NCI-H82 (cell line): ENCODE measurements at places on chromosomes 11 and 22.

- no peak for DNase-seq
These were observed 18.3 kb downstream of the MS4A6A start for GRCh38 chr11:60164550-60165075.

GRCh38 chr11:64558869-64559268 is 32.2 kb upstream of the SLC22A12 start:
- no peak for DNase-seq

DNA sequence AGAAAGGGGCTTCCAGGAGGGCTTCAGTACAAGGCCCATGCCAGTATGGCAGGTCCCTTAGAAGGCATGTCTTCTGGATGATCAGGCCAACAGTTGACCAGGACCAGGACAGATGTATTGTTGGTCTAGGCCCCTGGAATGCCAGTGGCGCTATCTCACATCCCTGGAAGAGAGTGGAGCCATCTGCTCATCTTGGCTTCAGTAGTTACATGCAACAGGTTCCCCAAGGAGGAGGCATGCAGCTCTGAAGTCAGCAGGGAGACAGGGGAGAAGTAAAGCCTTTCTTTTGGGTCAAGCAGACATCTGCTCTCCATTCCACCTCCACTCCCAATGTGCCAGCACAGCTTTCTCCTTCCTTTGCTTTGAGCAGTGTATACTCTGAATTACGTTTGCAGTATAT is 244.1 kb downstream of the KIRREL3 start:
- peak; percentile 67 for DNase-seq

DNA sequence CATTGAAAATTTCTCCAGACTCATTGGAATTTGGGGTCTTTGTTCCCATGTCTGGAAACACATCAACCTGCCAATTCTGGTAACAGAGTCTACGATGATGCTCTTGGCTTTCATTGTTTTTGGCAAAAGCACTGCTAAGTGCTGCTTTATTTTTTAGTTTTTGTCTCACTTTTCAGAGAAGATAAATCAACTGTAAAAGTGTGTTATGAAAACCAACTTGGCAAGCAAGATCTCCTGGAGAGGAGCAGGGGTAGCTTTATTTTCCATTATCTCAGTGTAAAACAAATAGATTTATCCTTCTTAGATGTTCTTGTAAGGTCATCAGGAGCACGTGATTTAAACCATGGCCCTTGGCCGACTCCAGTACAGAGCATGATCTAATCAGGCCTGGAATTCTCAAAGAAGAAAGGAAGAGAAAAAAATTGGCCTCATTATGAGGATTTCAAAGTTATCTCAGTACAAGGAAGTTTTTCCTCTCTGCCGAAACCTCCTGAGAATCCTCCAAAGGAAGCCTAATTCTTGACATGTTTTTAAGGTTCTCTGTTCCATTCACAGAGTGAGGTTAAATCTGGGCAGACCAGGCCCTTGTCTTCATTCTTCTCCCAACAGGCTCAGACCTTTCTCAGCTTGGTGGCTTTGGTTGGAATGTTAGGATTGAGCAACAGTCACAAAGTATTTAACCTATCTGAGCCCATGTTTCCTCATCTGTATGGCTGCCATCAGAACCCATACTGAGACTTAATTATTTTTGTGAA is 16.4 kb upstream of the PAMR1 start:
- no peak for DNase-seq

DNA sequence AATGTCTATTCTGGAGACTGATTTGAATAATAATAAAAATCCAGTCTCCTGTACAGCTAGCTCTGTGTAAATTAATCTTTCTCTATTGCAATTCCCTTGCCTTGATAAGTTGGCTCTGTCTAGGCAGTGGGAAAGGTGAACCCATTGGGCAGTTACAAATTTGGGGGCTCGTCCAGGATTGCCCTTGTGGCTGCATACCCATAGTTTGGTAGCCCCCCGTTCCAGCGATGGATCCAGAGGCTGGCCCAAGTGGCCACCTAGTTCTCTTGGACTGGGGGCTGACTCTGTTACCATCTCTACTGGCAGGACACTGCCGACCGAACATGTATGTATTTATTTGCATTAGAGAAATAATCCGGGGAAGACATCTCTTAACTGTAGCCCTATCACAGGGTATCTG is 326.2 kb upstream of the PDGFD start:
- no peak for DNase-seq

- no peak for DNase-seq
These were observed 10.6 kb downstream of the SPTBN2 start for GRCh38 chr11:66718320-66718971.

GRCh38 chr11:56103210-56103737 is at the start of gene OR8H2:
TSS of gene OR8H2 (plus strand) at chr11:56103687. CDS start at chr11:56105043, 1,356 bp downstream.
- peak; percentile 36 for DNase-seq

- no peak for DNase-seq
These were observed 10.1 kb downstream of the MUC2 start for GRCh38 chr11:1084561-1085439.

- no peak for DNase-seq
These were observed 74.3 kb downstream of the RTL6 start for GRCh38 chr22:44423556-44424358.

- DNase-seq = no peak
These were observed 14.2 kb downstream of the ATM start for GRCh38 chr11:108237058-108237481.

- no peak for DNase-seq
These were observed 60.9 kb upstream of the CLMP start for GRCh38 chr11:123255909-123256308.

DNA sequence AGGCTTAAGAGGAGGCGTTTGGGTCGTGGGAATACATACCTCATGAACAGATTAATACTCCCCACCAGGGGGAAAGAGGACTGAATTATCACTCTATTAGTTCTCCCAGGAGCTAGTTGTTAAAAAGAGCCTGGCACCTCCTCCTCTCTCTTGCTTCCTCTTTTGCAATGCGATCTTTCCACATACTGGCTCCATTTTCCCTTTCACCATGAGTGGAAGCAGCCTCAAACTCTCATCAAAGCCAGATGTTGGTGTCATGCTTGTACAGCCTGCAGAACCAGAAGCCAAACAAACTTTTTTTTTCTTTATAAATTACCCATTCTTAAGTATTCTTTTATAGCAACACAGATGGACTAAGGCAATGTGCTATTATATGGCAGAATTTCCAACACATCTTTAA is 258.5 kb downstream of the FAM76B start:
- DNase-seq = no peak

GRCh38 chr11:108148556-108148955 is 27.2 kb downstream of the ACAT1 start:
- no peak for DNase-seq

DNA sequence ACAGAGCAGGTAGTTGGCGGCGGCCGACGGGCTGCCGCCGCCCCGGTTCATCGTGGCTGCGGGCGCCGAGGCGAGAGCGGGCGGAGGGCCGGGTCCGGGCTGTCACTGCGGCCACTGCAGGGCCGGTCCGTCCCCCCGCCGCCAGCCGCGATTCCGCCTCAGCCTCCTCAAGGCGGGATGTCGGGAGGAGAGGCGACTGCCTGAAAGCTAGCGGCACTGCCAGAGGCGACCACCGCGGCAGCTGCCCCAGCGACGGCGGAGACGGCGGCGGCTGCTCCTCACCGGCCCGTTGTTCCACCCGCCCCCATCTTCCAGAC is 234 bp downstream of the SESN3 start:
- no peak for DNase-seq

DNA sequence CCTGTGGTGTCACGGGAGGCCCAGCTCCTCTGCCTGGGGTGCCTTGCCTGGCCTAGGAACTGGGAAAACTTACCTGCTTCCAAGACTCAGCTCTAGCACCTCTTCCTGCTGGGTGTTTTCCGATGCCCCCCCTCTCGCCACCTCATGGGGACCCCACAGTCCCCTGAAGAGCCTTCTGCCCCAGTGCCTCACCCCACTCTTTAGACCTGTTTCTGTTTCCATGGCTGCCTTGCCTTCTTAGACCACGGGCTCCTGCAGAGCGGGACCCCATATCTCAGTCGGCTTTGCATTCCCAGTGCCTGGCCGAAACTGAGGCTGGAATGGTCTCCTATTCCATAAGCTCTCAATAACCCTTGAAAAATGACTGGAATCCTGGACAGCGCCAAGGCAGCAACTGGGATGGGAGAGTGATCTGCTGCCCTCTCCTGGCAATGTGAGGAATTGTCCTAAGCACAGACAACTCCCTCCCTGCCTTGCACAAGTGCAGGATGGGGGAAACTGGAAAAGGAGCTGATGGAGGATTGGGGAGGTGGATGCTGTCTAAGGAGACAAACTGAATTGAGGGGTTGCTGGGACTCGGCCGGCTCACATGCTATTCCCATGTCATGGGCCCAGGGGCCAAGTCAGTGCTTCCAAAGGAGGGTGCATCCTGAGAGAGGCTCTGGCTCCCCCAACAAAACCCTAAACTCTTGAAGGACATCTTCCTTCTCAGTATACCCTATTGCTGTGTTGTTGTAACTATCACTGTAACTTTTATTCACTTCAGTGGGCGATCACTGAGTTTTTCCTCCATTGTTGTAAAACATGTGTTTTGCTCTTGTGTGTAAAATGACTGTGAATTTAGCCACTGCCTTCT is 26.6 kb upstream of the IL17RA start:
- DNase-seq = peak; percentile 76

- DNase-seq = no peak
These were observed 16.3 kb downstream of the IL2RB start for GRCh38 chr22:37133304-37134018.

DNA sequence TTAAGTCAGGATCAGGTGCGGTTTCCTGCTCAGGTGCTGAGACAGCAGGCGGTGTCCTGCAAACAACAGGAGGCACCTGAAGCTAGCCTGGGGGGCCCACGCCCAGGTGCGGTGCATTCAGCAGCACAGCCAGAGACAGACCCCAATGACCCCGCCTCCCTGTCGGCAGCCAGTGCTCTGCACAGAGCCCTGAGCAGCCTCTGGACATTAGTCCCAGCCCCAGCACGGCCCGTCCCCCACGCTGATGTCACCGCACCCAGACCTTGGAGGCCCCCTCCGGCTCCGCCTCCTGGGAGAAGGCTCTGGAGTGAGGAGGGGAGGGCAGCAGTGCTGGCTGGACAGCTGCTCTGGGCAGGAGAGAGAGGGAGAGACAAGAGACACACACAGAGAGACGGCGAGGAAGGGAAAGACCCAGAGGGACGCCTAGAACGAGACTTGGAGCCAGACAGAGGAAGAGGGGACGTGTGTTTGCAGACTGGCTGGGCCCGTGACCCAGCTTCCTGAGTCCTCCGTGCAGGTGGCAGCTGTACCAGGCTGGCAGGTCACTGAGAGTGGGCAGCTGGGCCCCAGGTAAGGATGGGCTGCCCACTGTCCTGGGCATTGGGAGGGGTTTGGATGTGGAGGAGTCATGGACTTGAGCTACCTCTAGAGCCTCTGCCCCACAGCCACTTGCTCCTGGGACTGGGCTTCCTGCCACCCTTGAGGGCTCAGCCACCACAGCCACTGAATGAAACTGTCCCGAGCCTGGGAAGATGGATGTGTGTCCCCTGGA is at the start of gene MYO7A:
MYO7A (plus strand) TSS at position 327 of the 772 bp plus-strand sequence. CDS start 2,389 bp downstream, outside the sequence.
- peak; percentile 62 for DNase-seq

- peak; percentile 10 for DNase-seq
These were observed 14.4 kb downstream of the BCL9L start for GRCh38 chr11:118911113-118911879.

GRCh38 chr11:65473278-65473860 is 25.5 kb upstream of the MALAT1 start:
- DNase-seq = no peak

DNA sequence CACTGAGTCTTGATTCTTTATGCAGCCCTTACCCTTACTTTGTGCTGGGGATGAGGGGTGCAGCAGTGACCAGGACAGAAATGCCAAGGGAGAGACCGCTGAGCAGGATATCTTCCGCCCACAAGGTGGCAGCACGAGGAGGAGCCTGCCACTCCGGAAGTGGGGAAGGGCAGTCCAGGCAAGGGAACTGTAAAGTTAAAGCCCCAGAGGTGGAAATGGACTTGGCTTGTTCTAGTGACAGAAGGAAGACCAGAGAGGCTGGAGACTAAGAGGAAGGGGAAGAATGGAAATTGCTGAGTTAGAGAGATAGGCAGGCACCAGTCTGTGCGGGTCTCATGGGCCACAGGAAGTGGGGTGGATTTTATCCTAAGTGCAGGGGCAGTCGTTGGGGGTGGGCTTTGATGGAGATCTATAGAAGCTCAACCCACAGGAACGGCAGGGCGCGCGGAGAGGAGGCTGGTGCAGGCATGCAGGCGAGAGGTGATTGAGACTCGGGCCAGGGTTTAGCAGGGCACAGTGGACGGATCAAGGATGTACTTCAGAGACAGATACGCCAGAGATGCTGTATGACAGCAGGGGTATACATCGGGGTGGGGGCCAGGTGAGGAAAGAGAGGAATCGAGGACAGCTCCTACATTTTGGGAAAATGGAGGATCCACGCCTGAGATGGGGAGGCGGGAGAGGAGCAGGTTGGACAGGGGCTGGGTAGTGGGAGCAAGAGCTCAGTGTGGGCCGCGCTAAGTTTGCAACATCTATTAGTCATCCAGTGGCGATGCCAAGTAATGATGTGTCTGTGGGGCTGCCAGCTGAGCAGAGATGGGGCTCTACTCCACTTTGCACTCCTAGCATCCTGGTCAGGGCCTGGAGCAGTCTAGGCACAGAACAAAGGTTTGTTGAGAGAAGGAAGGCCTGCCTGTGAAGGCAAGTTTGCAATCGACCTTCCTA is 3.3 kb upstream of the GRK2 start:
- DNase-seq = peak; percentile 84

GRCh38 chr22:37379722-37380121 is 47.6 kb downstream of the ELFN2 start:
- DNase-seq = no peak

GRCh38 chr22:27775087-27775698 is 26.4 kb downstream of the MN1 start:
- no peak for DNase-seq

DNA sequence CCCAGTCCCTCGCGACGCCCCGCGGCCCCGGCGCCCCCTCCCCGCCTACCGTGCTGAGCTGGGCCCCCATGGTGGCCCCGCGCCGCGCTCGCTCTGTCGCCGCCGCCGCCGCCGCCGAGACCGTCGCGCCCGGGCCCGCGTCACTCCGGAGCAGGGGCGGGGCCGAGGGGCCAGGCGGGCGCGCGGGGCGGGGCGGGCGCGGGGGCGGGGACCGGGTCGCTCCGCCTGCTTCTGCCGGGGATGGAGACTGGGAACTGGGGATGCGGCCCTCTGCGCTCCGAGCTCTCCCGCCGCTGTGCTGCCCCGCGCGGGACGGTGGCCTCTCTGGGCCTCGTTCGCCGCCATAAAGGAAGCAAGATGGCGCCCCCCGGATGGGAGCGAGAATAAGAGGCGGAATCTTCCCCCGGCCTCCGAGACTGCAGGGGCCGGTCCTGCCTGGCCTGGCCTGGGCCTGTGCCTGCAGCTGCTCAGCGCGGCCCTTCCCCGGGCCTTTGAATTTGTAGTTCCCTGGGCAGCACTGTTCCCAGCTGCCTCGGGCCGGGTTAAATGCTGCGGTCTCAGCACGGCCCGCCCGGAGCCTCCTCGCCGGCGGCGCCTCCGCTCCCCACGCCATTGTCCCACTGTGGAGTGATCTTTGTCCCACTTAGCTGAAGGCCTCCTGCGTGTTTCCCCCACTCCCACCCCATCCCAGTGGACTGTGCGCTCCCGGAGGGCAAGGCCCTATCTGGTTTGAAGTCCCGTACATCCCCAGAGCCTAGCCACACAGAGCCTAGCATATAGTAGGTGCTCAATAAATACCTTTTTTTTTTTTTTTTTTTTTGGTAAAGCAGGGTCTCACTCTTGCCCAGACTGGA is at the start of gene CYB5R3:
CYB5R3 (minus strand) TSS at position 147 of the 854 bp plus-strand sequence; CDS start at position 70, 77 bp downstream.
- DNase-seq = peak; percentile 74
